NCI-H1417 treated with DMSO at 0.1 percent for 48 hours (cell line): ENCODE measurements at places on chromosomes 7 and 10.

- no peak for DNase-seq
These were observed 20.0 kb downstream of the LAMB1 start for GRCh38 chr7:107982918-107983389.

- DNase-seq, result no peak
These were observed 8.1 kb downstream of the TRIM8 start for GRCh38 chr10:102652170-102652916.

DNA sequence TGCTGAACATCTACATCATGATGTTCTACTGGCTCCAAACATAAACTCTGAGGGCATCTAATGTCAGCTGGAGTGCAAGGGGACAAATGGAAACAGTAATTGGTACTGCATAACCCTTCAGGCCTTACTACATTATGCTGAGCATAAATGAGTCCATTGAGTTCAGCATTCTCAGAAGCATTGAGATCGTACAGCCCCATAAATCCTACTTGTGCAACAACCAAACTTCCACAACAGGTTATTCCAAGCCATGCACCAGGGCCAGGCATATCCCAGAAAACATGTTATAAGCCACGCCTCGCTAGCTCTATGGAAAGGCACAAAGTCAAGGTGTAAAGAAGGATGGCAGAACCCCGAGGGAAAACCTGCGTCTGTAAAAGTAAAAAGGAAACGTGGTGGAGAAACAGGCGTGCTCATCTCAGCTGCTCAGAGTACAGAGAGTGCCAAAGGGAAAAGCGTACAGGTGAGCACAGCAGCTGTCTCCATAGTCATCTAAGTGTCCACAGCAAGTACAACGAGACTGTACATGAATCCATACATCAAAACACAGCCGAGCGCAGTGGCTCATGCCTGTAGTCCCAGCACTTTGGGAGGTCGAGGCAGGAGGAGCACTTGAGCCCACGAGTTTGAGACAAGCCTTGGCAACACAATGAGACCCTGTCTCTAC is 124.6 kb downstream of the PARD3 start:
- DNase-seq, result no peak

DNA sequence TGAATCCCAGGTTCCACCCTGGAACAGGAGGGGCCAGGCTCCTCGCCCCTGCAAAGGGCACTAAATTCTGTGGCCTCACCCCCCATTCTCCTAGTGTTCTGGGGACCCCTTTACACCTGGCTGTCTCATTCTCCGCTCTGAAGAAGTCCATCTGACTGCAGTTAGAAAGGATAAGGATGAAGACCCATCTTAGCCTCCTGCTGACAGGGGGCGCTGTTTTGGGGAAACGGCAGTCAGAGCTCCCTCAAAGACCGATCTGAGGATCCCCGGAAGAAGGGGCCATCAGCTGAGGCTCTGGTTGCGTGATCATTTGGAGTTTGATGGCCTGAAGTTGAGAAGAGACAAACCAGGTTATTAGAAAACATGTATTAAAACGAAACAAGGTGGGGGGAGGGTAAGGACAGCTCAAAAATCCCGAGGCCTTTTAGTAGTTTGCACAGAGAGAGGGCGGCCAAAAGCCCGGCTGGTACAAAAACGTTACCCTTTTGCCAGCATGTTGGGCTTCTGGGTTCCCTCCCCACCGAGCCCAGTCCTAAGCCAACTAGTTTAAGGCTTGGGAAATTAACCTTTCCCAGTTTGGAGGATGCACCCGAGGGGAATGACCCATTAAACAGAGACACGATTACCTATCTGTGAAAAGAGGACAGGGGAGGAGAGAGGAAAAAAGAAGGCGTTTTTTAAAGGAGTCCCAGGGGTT is 102.8 kb downstream of the CHN2 start:
- no peak for DNase-seq

- DNase-seq, result no peak
These were observed 99.5 kb downstream of the FANK1 start for GRCh38 chr10:125995726-125996304.

GRCh38 chr7:31094271-31094670 is 42.2 kb downstream of the ADCYAP1R1 start:
- no peak for DNase-seq

- DNase-seq, result no peak
These were observed 19.5 kb upstream of the PPP2R2D start for GRCh38 chr10:131881104-131881880.

DNA sequence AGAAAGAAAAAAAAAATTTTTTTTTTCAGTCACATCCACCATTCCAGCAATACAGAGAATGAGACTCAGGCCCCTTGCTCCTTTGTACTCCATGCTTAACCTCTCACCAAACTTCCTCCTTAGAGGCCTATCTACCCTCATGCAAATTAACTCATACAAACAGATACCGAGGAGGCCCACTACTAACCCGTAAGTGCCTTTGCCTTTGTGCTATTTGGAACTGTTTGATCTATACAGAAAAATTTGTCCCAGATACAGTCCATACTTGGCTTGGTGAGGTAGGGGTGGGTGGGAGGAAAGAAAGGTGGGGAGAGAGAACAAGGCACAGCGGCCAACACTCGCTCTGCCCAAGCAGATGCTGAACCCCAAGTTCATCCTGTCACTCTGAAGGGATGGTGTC is 87.8 kb upstream of the DUSP5 start:
- DNase-seq, result no peak

DNA sequence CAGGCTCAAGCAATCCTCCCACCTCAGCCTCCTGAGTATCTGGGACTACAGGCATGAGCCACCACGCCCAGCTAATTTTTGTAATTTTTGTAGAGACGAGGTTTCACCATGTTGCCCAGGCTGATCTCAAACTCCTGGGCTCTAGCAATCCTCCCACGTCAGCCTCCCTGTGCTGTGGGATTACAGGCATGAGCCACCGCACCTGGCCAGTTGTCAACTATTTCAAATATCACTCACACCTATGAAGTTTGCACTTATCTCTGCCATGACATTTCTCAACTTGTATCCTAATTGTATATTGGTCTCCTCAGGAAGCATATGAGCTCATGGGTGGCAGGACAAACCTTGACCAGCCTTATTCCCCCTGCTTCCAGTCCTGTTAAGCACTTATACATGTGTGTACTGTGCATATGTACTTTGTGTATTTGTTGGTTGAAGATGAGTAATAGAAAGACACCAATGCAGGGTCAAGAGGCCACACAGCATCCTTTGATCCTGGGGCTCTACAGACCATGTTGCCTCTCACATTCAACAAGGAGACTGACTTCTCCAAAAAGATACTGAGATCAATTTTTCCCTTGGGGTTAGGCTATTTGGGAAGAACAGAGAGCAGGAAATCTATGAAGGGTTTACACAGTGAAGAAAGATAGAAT is 82.2 kb downstream of the SLC16A9 start:
- no peak for DNase-seq

DNA sequence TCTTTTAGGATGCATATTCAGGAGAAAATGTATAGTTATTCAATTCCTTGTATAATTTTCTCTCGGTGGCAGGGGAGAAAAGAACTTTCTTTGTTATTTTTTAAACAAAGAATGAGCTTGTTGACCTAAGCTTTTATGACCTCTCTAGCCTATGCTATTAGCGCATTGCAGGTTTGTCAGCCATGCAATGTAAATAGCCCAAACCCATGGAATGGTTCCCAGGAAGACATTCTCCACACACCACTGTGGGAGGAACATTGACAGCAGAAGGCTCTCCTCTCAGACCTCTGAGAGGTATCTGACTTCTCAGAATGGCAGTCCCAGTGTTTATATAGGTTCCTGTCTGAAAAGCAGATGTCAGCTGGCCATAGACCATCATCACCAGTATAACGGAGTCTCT is 19.6 kb upstream of the AGBL3 start:
- no peak for DNase-seq

DNA sequence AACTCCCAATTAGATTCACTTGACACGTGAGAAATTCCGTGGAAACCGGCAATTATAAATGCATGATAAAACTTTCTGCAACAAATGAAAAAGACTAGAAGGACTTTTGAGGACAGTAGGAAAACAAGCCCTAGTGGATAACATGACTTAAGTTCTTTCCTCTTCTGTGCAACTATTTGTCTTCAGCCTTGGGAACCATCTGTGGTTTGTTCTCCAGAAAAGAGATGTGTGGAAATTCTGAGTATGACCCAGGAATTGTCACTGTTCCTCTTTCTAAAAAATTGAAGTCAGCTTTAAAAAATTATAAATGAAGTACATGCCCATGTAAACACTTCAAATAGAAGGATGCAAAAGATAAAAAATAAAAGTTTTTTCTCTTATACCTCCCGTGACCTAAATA is 128.6 kb upstream of the SVIL start:
- no peak for DNase-seq

DNA sequence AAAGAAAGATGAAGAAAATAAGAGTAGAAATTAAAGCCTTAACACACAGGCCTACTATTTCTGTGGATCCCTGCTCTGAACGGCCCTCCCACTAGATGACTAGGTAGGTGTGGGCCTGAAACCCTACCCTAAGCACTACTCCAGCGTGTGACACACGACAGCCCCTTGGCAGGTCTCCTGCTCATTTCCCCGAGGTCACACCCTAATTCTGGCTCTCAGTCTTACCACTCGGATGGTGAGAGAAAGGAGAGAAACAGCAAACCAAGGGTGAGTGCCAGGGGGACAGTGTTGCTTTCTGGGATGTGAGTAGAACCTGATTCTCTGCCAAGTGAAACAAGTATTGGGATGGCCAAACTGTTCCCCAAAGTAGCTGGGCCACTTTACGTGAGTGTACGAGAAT is 12.1 kb downstream of the GALNTL5 start:
- no peak for DNase-seq

- DNase-seq, result no peak
These were observed 124.5 kb downstream of the TMEM168 start for GRCh38 chr7:112665709-112666108.

GRCh38 chr10:70106958-70107791 is 25.4 kb downstream of the AIFM2 start:
- no peak for DNase-seq

DNA sequence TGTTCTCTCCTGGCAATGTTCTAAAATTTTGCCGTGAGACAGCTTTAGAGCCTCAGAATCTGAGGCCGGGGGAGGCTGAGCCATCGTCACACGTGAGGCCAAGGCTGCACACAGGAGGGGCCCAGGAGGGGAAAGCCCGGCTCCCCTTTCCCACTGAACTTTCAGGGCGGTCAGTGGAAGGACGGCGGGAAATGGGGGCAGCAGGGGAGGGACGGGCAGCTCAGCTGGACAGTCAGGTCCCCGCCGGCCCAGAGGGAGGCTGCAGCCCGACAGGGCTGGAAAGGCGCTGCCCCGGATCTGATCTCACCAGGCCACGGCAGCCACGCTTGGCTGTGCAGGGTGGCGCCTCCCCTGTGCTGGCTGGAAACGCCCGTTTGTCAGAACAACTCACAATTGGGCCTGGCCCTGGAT is 43.3 kb upstream of the ADGRA1 start:
- no peak for DNase-seq

- DNase-seq, result no peak
These were observed 94.4 kb upstream of the COL1A2 start for GRCh38 chr7:94300176-94300835.

DNA sequence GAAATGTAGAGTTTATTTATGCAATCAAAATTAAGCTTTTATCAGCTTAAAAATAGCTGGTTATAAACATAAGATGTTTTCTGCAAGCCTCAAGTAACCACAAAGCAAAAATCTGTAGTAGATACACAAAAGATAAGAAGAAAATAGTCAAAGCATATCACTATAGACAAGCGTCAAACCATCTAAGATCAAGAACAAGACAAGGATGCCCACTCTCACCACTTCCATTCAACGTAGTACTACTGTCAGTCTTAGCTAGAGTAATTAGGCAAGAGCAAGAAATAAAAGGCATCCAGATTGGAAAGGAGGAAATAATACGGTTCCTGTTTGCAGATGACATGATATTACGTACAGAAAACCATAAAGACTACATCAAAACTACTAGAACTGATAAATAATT is 17.5 kb upstream of the CYP2E1 start:
- DNase-seq, result no peak

- no peak for DNase-seq
These were observed 212.0 kb downstream of the CAMK1D start for GRCh38 chr10:12561307-12561706.

GRCh38 chr10:88960802-88961201 is 8.2 kb upstream of the ACTA2 start:
- DNase-seq, result no peak

GRCh38 chr10:89813546-89813945 is 112.2 kb downstream of the KIF20B start:
- DNase-seq, result no peak

DNA sequence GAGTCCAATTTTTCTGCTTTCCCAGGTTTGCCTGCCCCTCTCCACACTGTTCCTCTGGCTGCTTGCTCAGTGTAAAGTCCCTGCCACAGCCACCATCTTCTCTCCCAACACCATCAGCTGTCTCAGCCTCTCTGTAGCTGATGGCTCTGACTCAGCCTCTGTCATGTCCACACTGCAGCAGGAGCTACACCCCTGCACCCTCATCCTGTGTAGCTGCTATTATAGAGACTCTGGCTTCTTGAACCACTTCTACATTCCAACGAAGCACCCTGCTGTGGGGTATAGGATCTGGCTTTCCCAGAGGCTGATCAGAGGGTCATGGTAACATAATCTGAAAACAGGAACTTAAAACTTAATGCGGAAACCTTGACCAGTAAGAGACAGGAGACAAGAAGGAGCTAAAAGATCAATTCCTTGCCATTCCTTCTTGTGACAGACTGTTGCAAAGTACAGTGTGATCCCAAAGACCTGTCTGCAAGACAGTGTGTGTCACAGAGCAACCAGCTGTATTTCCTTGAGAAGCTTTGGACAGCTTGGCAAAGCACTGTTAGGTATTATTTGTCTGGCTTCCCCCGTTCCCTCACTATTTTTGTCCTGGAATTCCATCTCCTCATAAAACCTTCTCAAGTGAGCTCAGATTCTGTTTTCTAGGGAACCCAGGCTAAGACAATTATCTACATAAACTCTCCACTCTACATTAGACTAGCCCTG is 42.3 kb downstream of the NRCAM start:
- no peak for DNase-seq

DNA sequence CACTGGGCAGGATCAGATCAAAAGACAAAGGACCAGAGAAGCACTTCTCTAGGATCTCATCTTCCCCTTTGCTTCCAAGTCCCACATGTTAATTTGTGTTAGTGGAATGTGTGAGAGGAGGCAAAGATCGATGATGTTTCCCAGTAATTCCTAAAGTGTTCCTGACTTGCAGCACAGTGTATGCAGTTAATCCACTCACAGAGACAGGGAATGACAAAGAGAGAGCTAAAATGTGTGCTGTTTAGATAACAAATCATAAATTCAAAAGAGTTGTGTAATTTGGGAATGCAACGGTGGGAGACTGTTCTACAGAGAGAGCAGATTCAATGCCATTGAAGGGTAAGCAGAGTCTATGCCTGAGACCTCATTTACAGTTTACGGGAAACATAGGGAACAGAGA is 132.0 kb upstream of the SVIL start:
- no peak for DNase-seq

GRCh38 chr7:42548816-42549611 is 312.0 kb upstream of the GLI3 start:
- DNase-seq, result no peak

- no peak for DNase-seq
These were observed 19.8 kb downstream of the PIK3AP1 start for GRCh38 chr10:96700374-96701099.

- no peak for DNase-seq
These were observed 121.3 kb downstream of the PRKCQ start for GRCh38 chr10:6458814-6459213.
